NCI-H1417 treated with DMSO at 0.1 percent for 48 hours (cell line): ENCODE measurements at places on chromosomes 1 and 21.

DNA sequence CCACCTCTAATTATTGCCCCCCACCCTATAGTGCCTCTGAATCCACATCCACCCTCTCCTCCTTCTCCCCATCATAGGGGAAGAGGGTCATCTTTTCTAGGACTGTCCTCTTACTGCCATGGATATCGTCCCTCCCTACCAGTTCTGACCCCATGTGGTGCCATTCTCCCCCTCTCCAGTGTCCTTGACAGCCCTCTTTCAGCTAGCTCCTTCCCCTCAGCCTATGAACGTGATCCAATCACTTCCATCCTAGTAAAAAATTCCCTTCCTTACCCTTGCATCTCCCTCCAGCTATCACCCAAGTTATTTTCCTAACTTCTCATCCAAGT, 172.7 kb downstream of the RRAGC start:
- no peak for DNase-seq

- no peak for DNase-seq
These were observed 99.4 kb upstream of the EDEM3 start for GRCh38 chr1:184854036-184854435.

DNA sequence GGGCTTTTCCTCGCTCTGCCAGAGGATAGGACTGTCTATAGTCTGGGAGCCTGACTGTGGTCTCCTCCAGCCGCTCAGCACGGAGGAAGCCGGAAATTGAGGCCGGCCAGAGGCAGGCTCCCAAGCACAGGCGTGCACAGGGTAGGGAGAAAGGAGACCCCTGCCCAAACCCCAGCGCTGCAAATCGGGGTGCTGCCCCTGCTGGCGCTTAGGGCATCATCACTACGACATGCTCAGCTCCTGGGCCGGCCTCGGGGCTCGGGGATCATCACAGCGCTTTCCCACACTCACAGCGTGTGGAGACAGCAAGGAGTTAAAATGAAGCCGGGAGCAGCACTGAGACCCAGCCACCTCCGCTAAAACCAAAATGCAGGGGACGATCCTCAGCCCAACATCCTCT, 62.8 kb upstream of the ARHGEF16 start:
- DNase-seq, result no peak

DNA sequence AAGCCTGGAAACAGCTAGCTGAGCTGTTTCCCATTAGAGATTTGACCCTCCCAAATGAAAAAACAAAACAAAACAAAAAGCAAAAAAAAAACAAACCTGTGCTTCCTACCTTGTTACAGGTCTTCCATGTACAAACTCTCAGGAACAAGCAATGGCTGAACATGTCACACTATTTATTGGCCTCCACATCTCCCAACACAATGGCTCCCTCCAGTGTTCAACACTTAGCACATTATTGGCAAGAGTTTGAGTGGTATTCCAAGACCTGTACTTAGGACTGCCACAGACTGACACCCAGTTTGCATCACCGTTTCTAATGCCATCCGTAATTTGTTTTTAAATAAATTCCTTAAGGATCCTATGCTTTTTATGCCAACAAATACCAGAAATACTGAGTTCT, 195.0 kb upstream of the OLFM3 start:
- peak; percentile 61 for DNase-seq

DNA sequence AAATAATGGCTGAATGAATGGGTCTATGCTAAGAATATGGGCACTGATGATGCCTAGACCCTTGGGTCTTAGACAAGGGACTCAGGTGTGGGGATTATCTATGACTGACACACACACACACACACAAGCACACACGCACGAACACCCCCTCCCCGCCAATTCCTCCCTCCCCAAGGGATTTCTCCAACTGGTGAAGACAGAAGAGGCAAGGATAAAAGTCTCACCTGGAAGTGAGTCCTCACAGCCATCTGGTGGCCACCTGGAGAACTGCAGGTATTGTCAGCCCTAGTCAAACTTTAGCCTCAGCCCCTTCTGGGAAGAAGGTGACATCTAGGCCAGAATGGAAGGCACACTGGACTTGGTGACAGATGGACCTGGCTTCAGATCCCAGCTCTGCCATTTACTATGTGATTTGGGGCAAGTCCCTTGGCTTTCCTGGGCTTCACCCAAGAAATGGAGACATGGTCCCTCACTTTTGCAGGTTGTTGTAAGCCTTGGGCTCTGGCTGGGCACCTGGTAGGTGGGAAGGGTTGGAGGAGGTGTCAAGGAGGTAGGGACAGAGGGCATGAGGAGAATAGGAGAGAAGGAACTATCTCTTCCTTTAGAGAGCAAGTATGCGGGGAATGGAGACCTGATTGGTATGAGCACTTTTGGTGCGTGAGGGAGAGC, 4.0 kb upstream of the GPR3 start:
- no peak for DNase-seq

DNA sequence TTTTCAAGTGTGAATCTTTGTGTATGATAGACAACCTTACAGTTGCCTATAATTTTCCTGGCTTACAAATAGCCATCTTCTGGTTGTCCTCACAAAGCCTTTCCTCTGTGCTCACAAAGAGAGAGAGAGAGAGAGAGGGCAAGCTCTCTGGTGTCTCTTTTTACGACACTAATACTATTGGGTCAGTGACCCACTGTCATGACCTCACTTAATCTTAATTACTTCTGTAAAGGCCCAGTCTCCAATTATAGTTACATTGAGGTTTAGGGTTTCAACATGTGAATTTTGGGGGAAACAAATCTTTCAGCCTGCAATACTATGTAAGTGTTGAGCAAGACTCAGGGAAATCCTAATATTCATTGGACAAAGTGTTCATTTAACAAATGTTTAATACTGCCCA, 167.4 kb upstream of the COL11A1 start:
- DNase-seq, result no peak

GRCh38 chr1:15691434-15692032, 7.4 kb downstream of the PLEKHM2 start:
- no peak for DNase-seq

- DNase-seq, result no peak
These were observed 50.9 kb upstream of the PTGS2 start for GRCh38 chr1:186730951-186731729.

GRCh38 chr1:74317663-74318062, 82.5 kb downstream of the TNNI3K start:
- DNase-seq, result no peak

DNA sequence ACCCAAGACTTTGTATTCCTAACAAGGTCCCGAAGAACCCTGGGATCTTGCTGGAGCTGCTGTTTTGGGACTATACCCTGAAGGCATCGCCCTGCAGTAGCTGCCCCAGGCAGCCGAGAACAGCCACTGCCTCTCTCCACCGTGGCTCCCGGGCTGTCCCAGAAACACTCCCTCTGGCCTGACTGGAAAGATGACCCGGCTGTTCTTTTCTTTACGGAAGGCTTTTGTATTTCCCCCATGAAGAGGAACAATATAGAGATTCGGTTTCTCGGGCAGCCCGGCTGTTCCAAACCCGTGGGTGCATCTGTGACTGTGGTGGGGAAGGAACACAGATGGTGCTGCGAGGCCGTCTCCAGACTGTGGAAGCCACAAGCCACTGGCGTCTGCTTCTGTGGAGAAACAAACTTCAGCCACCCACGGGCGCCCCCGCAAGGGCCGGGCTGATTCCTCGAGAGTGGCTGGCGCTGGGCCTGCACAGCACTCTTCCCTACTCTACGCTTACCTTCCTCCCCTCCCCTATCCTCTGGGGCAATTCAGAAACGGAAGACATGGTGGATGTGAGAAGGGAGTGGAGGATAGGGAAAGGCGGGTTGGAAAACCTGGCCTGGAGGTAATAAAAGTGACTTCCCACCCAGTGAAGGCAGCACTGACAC, 33.7 kb upstream of the VASH2 start:
- DNase-seq, result no peak

GRCh38 chr1:94045465-94046056, 75.4 kb downstream of the ABCA4 start:
- DNase-seq, result no peak

- no peak for DNase-seq
These were observed 946 bp upstream of the HNRNPR start for GRCh38 chr1:23344987-23345472.

GRCh38 chr1:22184892-22185612, 42.2 kb upstream of the WNT4 start:
- DNase-seq, result peak; percentile 44

DNA sequence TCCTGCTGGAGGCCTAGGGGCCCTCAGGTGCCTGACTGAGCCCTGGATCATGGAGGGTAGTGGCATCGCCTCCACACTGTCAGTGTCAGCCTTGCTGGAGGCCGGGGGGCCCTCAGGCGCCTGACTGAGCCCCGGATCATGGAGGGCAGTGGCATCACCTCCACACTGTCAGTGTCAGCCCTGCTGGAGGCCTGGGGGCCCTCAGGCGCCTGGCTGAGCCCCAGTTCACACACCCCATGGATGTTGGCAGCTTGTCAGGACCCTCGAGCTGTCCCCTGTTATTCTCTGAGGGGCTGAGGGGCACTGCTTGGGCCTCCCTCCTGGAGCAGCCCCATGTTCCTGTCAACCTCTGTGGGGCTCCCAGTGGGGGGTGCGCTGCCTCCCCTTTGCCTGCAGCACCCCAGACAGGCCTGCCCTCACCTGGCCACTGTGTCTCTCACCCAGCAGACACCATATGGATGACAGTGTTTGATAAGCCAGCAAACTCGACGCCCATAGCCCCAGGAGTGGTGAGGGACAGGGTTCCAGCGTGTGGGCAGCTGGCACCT, 197.6 kb downstream of the LIPI start:
- no peak for DNase-seq

DNA sequence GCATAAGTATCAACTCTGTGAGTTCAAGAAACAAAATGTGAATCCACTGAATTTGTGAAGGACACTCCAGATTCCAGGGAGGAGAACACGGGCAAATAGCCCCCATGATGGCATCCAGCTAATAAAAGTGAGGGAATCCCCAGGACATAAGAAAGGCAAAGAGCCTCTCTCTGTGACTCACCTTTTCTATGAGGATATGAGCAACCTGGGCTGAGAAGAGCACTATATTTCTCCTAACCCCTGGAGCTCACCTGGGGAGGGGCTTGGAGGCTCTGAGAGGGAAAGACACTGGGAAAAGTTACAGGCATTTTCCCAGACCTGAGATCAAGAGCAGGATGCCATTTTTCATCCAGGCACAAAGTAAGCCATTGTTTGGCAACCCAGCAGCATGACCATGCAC, 1298.8 kb downstream of the PLA2G4A start:
- DNase-seq, result no peak

DNA sequence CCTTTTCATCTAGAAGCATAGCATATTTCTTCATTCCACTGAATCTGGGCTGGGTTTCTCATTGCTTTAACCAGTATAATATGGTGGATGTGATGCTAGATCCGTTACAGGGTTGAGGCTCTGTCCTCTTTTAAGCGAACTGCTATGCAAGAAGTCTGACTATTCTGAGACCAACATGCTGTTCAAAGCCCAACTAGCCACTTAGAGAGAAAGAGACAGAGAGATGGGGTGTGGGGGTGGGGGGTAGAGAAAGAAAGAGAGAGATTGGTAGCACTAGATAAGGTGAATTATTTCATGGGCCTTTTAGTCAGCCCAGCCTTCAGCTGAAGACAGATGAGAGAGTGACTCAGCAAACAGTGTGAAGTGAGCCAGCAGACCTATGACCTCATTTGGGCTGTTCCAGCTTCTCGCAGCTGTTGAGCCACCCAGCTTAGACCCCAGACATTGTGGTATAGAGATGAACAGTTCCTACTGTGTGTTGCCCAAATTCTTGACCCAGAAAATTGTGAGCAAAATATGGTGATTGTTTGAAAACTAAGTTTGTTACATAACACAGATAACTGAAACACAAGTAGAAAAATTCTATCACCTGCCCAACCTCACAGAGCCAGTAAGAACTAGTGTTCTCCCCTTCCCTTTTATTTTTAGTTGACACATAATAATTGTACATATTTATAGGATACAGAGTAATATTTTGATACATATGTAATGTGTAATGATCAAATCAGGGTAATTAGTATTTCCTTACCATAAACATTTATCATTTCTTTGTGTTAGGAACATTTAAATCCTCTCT, 40.7 kb upstream of the PRKACB start:
- no peak for DNase-seq

- DNase-seq, result no peak
These were observed 127.8 kb downstream of the OSBPL9 start for GRCh38 chr1:51744506-51745303.

GRCh38 chr21:28590676-28591075, 402.0 kb downstream of the LTN1 start:
- no peak for DNase-seq

GRCh38 chr1:6996371-6996770, 211.1 kb downstream of the CAMTA1 start:
- DNase-seq, result no peak

DNA sequence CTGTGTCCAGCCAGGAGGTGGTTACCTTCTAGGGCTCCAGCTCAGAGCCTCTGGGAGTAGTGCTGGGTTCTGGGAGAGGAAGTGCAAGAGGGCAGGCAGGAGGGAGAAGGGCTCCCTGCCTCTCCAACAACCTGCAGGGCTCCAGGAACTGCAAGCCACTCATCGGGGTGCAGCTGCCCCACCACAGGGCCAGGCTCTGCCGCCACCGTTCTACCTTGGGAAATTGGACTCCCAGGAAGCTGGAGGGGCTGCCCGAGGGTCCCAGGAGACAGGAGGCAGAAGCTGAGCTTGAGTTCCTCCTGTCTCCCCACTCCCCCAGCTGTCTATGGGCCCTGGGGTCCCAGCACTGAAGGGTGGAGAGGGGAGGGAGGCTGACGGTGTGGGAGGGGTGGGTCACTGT, 7.4 kb upstream of the PRDM16 start:
- no peak for DNase-seq

DNA sequence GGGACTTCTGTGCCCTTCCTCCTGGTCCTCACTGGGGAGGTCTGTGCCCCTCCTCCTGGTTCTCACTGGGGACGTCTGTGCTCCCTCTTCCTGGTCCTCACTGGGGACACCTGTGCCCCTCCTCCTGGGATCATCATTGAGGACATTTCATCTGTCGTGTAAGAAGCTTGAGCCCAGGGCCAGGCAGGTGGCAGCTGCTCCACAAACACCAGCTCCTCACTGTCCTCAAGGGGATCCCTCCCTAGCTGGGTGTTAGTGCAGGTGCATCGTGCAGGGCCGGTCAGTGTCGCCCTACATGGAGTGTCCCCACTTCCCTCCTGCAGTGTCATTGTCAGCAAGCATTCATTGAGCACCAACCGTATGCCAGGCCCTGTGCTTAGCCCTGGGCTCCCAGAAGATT, 312.7 kb downstream of the PTPRU start:
- no peak for DNase-seq

DNA sequence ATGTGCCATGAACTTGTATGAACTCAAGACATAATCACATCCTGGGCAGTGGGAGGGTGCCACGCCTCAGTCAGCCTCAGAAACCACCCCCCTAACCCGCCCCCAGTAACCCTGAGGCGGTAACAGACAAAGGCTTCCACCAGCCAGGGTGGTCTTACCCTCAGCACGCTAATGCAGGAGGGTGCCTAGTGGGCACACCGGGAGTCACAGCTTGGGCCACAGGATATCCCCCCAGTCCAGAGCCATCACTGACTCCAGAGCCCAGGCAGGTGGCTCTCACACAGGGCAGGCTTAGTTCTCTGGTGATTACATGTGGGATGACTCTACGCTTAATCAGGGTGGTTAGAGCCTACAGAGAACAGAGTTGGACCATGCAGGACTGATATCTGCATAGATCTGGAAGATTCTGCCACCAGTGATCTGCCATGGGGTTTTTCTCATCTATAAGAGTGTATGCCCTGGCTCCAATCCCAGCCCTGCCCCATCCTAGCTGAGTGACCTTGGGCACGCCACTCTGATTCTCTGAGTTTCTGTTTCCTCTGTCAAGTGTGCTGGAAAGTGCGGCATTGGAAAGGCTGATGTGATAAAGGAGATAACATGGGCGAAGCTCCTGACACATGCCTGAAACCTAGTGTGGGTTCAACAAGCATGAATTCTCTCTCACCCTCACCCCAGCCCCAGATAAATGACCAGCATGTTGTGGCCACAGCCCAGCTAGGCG, 27.3 kb downstream of the OPTC start:
- DNase-seq, result no peak

- no peak for DNase-seq
These were observed 29.0 kb downstream of the MRPL39 start for GRCh38 chr21:25578056-25578961.
